ENCODE measurements at places on chromosomes 11 and 22.
A peak's percentile ranks its signal among the peaks of the same experiment; 100 is the strongest.

- no peak for DNase-seq
Observed at GRCh38 chr22:27008454-27008853, 351.1 kb downstream of the MIAT start.

- DNase-seq, result no peak
Observed at GRCh38 chr22:28441720-28442263, 237.8 kb downstream of the TTC28 start.

DNA sequence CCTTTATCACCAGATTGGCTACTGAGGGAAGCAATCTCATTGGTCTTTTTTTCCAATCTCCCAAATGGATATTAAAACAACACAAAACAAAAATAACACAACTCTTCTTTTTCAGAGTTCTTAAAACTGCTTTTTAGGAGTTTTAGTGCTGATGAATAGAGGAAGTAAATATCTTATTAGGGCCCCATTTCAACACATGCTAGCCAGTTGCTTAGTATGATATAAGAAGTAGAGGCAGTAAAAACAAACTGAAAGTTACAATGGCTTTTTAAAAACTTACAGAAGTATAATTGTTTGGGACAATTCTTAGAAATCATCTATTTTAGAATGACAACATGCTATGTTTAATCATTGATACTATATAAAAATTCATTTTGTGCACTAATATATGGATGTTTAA is 3.4 kb downstream of the C11orf71 start:
- no peak for DNase-seq

DNA sequence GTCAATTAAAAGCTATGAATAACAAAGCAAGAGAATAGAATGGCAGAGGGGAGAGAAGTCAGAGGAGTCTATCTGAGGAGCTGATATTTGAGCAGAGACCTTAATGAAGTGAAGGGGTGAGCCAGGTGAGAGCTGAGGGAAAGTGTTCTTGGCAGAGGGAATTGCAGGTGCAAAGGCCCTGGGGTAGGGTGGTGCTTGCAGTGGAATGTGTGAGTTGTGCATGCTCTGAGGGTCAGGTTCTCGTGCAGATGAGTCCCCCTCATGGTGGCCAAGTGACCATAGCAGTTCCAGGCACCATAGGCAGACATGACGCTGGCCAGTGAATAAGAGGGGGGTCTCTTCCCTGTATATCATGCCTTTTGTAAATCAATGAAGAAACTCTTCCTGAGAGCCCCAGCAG is 58.9 kb upstream of the ALX4 start:
- DNase-seq, result no peak

DNA sequence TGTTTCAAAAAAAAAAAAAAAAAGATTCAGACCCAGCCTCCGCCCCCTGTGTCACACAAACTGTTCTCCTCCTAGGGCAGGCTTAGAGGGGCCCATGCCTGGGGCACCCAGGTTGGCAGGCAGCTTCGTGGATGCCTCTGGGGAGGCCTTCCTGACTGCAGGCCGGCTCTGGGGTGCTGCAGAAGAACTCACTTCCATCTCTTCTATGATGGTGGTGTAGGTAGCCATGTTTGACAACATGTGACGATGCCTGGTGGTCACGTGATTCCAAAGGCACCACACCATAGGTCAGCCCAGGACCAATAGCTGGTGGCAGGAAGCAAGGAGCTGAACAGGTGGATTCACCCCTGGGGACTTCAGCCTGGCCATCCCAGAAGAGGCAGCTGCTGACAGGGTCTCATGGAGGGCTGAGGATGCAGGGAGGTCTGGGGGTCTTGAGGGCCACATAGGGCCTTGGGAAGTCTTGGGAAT is 24.1 kb upstream of the CELSR1 start:
- no peak for DNase-seq

DNA sequence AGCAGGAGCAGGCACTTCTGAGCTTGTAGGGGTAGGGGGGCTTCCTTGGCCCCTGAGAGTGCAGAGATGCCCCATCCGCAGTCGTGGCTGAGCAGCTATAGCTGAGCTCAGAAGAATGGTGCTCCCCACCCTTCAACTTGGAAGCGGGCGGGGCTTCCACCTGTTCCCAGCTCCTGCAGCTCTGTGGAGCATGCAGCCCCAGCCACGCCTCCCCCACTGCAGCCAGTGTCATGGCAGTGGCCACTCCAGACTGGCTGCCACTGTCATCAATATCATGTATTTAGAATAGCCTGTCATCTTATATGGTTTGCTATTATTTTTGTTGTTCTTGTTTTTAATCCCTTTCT is 213.1 kb downstream of the LRRC4C start:
- peak; percentile 60 for DNase-seq

- no peak for DNase-seq
Observed at GRCh38 chr22:24436553-24436952, 9.2 kb downstream of the ADORA2A start.

DNA sequence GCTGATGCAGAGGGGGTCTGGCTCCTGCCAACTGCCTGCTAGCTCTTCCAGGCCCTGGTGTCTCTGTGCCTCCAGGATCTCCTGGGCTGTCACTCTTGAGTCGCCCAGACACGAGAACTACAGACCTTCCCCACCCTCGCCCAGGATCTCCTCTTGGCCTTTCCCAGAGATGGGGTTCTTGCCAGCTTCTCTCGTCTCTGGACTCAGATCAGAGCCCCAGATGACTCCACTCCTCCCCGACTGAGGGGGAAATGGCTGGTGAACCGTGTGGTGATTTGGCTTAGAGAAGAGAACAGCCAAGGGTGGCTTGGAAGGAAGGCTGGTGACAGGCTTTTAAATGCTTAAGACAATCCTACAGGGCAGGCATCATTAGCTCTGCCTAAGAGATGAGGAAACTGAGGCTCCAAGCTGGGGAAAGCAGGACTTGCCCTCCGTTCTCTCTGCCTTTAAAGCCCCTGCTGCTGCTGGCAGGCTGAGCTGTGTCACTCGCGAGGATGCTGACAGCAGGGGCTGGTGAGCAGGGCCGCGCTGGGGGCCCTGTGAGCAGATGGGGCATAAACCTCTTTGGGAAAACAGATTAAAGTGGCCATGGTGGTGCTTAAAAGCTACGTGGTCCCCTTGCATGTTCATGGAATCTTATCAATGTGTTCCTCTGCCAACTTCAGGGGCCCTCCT is 90.3 kb upstream of the THY1 start:
- DNase-seq, result no peak

- no peak for DNase-seq
Observed at GRCh38 chr11:116278076-116278475, 494.7 kb downstream of the BUD13 start.

GRCh38 chr11:69057236-69057635 is 8.5 kb downstream of the TPCN2 start:
- DNase-seq, result no peak

DNA sequence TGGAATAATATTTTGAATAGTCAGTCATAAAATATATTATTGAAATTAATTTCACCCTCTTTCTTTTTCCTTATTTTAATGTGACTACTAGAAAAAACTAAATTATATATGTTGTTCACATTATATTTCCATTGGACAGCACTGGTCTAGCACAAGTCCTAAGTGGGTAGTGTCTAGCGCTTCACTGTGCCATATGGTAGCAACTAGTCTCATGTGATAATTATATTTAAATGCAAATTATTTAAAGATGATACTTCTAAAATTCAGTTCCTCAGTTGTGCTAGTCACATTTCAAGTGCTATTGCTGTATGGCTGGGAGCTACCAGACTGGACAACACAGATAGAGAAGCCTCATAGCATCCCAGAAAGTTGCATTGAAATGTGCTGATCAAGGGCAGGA is 19.1 kb upstream of the LDLRAD3 start:
- DNase-seq, result no peak

DNA sequence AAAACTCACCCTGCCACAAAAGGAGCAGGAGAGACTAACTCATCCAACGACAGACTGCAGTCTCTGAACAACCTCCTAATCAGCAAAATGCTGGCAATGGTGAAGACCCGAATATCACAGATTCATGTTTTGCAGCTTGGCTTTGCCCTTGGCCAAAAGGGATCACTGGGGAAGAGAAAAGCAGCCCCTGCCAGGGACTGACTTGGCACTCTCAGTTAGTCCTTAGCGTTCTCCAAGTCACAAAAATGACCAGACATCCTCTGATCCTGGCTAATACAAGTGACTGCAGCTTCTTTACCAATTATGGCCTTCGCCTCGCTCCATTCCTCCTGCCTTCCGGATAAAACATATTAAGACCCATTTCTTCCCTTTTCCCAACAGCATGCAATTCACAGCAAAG is 22.4 kb upstream of the CHST1 start:
- no peak for DNase-seq

GRCh38 chr22:44574640-44575380 is 76.8 kb upstream of the RTL6 start:
- peak; percentile 55 for DNase-seq

- peak; percentile 67 for DNase-seq
Observed at GRCh38 chr22:30876221-30876751, 92.3 kb downstream of the MORC2 start.

- DNase-seq, result no peak
Observed at GRCh38 chr22:26660961-26661578, 3.7 kb downstream of the MIAT start.

DNA sequence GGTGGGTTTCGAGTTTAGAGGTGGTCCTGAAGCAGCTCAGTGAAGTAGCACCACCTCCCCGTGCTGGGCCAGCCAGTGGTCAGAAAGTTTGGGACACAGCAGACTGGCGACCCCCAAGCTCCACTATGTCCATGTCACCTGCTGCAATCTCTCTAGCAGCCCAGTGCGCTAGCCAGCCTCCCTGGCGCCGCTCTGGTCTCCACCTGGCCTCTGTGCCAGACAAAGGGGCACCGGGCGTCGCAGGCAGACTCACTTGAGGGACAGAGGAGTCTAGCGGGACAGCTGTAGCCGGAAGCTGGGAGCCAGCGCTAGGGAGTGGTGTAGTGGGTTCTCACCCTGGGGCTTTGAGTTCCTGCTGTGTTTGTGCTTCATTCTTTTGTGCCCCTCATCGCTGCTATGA is 25.5 kb downstream of the MYBPC3 start:
- DNase-seq, result no peak

- DNase-seq, result peak; percentile 65
Observed at GRCh38 chr22:45424241-45424731, 10.8 kb downstream of the RIBC2 start.

DNA sequence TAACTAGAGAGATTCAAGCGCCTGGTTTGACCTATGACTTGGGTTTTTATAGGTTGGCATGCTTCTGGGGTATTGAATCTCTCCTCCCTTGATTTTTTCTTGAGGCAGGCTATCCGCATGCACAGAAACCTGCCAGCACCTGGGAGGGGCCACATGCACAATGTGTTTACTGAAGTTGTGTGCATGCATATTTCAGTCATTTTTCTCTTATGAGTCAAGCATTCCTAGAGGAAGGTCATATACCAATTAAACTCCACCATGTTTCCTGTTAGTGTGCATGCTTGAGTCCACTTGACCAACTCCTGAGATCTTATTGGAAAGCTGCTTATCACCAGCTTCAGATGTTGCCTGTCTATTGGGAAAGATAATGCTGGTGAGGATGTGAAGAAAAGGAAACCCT is 1718.4 kb downstream of the LRRC4C start:
- no peak for DNase-seq

GRCh38 chr11:111730871-111731591 is 35.2 kb downstream of the PPP2R1B start:
- DNase-seq, result no peak

DNA sequence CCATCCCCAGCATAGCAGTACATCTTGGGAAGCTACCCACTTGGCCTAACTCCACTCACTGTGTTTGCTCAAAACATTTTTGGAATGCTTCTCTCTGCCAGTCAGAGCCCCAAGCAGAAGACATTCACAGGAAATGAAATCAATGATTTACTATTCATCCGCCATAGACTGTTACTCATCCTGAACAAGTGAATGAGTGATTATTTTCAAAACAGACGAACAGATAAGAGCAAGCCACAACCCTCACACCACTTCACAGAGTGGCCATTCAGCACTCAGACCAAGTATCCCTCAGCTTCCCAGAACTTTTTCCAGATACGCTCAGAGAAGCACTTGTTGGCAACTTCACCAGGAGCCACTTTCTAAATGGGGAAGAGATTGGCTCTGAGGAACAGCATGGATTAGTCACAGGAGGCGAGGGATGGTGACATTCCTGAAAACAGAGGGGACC is 13.0 kb upstream of the UBASH3B start:
- no peak for DNase-seq

DNA sequence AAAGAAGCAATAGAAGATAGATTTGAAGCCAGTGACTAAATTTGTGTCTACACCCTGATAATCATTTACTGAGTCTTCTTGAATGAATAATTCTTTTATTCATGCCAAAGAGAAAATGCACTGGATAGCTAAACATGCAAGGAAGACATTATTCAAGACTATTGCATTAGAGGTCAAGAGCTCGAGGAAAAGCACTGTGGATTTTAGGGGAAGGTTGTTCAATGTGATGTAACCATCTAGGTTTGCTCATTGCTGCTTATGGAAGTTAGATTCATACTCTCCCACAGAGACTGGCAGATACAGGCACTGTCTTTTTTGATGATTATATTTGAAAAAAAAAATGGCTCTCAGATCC is 682.1 kb downstream of the KCNA4 start:
- no peak for DNase-seq

DNA sequence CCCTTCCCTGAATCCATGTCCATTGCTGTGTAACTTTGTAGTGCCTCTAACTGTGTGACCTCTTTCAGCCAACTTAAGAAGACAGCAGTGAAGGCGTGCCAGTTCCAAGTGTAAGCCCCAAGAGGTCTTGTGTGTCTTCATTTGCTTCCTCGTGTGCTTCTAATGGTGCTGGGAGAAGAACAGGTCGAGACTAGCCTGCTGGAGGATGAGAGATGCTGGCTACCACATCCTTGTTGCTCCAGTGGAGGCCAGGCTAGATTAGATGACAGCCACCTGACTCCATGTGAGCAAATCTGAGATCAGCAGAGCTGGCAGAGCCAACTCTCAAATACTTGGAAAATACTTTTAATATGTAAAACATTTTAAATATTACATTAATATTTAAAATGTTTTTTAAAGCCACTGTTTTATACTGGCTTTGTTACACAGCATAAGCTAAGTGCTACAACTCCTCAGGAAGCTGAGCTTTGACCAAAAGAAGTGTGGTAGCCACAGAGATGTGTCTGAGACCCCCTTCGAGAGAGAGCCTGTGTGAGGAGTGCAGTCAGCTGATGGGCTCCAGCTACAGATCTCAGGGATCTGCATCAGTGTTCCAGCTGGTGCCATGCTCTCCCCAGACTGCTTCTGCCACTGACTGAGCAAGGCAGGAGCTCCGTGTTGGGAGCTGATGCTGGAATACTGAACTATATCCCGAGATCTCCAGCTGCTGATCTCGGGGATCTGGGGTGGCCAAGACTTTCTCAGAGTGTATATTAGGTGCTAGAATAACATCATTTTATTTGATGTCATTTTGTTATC is 8.9 kb downstream of the KCNJ11 start:
- DNase-seq, result no peak

- no peak for DNase-seq
Observed at GRCh38 chr11:35138606-35138942, 397 bp upstream of the CD44 start.

DNA sequence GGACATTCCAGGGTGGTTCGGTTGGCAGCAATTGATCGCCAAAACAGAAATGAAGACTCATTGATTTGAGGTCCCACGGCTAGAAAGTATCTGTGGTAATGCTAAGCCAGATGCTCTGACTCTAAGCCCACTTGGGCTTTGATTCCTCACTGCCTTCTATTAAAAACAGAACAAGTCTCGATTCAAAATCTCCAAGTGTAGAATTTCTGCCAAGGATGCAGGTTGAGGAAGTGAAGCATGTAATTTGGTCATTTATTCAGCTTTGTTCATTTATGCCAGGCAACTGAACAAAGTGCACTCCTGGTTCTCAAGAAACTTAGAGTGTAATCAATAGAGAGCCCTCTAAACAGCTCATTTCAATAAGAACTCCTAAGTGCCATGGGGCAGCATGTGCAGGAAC is 2.3 kb upstream of the CEP295 start:
- DNase-seq, result no peak

GRCh38 chr11:79492008-79492407 is 51.2 kb upstream of the TENM4 start:
- no peak for DNase-seq

Measured in type B pancreatic cell (in vitro differentiated cells).